Putamen (tissue), 1 donor: ENCODE measurements at places on chromosomes 12 and 14.

DNA sequence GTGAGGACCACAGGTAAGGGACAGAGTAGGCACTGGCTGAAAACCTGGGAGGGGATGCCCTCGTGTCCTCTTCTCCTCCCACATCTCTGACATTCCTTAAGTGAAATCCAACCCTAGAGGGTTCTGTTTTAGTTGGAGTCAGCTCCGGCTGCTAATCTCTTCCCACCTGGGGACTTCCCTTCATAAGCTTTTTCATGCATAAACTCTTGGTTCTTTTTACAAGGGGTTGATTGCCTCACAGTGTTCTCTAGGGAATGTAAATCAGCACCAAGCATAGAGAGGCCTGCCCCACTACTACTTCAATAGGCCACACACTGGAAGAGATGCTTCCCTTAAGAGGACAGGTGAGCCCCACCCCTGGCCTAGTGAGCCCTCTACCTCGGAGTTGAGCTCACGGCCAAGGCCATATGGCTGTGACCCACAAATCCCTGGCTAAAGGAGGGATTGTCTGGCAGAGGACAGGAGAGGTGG, 3.2 kb upstream of the SYNDIG1L start:
- DNase-seq: no peak

DNA sequence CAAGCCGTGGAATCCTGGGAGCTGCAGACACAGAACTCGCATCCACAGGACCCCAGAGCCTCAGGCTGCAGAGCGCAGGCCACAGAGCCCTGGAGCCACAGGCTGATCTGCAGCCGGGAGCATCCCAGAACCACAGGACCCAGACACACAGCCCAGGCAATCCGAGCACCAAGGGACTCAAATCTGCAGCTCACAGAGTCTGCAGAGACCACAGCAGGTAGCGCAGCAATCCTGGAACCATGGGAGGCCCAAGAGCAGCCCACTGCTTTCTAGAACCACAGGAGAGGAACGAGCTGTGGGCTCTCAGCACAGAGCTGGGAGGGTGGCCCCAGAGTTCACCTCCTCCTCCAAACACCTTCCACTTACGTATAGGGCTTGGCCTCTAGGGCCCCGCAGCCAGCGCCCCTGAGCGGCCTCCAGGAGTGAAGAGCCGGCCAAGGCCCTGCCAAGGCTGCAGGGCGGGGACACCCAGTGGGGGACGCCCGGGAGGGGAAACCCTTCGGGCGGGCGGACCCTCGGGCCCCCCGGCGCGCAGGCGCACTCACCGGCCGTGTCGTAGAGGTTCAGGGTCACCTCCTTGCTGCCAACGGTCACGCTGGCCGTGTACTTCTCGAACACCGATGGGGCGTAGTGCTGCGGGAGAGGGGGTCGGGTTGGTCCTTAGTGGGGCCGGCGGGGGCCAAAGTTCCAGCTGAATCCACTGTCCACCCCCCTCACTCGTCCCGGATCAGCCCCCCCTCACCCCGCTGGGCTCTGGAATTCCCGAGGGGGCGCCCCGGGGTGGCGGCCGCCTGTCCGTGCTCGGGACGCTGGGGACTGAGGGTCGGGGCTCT, 665 bp downstream of the RHOF start:
- DNase-seq: no peak

DNA sequence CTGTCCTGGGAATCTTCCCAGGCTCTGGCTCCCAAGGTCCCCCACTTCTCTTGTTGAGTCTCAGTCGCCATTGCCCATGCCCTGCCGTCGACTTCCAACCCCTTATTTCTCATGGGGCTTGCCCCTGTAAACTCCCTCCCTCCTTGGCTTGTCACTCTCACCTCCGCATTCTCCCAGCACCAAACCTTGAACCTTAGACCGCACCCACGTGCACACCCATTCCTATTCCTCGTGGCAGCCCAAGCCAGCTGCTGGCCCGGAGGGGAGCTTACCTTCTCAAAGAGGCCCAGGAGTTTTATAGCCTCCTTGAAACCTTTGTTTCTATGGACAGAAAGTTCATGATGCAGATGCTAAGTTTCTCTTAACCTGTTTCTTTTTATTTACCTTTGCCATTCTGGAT, 4.6 kb downstream of the JDP2 start:
- no peak for DNase-seq

- no peak for DNase-seq
Measured at GRCh38 chr12:107288414-107289127, 195.2 kb upstream of the CRY1 start.

GRCh38 chr14:104880584-104881210, 15.6 kb downstream of the CEP170B start:
- DNase-seq: no peak

GRCh38 chr14:61977217-61977616, 215.0 kb downstream of the SNAPC1 start:
- no peak for DNase-seq

DNA sequence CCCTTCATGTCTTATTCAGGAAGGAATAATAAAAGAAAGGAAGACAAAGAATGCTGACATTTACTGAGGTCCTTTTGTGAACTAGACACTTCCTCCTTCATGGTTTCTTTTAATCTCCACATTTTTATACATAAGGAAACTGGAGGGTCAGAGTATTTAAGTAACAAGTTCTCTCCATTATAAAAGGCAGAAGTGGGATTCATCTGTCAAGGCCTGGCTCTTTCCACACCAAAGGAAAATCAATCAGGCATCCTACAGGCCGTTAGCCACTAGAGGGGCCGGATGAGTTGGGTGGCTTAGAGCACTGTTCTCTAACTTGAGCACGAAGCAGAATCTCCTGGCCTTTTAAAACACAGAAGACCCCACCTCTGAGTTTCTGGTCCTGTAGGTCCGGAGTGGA, 36.8 kb upstream of the NINJ2 start:
- no peak for DNase-seq

DNA sequence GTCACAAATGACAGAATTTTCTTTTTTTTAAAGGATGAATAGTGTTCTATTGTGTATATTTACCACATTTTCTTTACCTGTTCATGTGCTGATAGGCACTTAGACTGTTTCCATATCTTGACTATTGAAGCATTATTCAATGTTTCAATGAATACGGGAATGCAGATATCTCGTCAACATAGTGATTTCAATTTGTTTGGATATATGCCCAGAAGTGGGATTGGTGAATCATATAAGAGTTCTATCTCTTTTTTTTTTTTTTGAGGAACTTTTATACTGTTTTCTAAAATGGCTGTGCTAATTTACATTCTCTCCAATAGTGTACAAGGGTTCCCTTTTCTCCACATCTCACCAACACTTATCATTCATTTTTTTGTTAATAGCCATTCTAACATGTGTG, 97.9 kb upstream of the FAR2 start:
- DNase-seq: no peak

- DNase-seq: no peak
Measured at GRCh38 chr12:115683240-115683780, 594.2 kb downstream of the MED13L start.

GRCh38 chr14:95490727-95491451, 25.6 kb downstream of the SYNE3 start:
- no peak for DNase-seq

GRCh38 chr12:90303771-90304170, 595.1 kb upstream of the ATP2B1 start:
- no peak for DNase-seq

- no peak for DNase-seq
Measured at GRCh38 chr14:103514596-103515421, 7.8 kb downstream of the CKB start.

DNA sequence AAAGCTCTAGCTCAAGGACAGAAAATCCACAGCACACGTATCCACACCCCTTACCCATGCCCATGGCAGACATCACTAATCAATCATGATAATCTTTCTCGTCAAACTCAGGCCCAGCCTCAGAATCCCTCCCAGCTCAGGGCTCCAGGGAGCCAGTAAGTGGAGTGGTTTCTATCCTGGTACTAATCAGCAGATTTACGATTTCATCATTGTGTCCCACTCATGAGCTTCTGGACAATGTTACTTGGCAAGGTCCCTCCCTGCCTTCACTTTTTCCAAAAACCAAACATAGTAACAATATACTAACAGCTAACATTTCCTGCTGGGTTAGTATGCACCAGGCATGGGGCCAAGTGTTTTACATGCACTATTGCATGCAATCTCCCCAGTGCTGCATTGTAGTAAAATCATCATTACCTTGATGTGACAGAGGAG, 45.8 kb upstream of the NCOR2 start:
- no peak for DNase-seq

GRCh38 chr14:100246809-100247428, 8.0 kb downstream of the YY1 start:
- DNase-seq: peak; percentile 11

GRCh38 chr12:130433834-130434233, 96.1 kb downstream of the PIWIL1 start:
- DNase-seq: no peak

- peak; percentile 52 for DNase-seq
Measured at GRCh38 chr12:9694241-9694640, 24.7 kb downstream of the CLEC2D start.

- peak; percentile 47 for DNase-seq
Measured at GRCh38 chr12:42129595-42130204, 15.0 kb downstream of the GXYLT1 start.

GRCh38 chr12:78128211-78128610, 297.5 kb downstream of the NAV3 start:
- DNase-seq: no peak

GRCh38 chr14:102508774-102509745, 516 bp downstream of the ANKRD9 start:
- DNase-seq: no peak
